Smooth muscle cell of the pulmonary artery (primary cell): ENCODE measurements at places on chromosomes 16 and 17. TPM values are rescaled to one million over a fixed set of nuclear protein-coding genes. Genes with fewer than 3 reads are reported as not detected.

The KRTAP1-5 gene
- total RNA-seq = 0.72 and 1.6 TPM in 2 replicates

The ATP1B2 gene
- total RNA-seq = 0.07 and 0.33 TPM in 2 replicates

The MGAT5B gene
- 0.10 and 0.33 TPM in 2 replicates for total RNA-seq

The SLC38A8 gene
- not detected in 2 replicates for total RNA-seq

The BRIP1 gene
- total RNA-seq = 1.7 and 3.2 TPM in 2 replicates

The ACE gene
- total RNA-seq = 3.5 and 3.8 TPM in 2 replicates

The C16orf96 gene
- 0.07 TPM in 1 of 2 replicates, not detected in the other for total RNA-seq

The SPHK1 gene
- total RNA-seq = 43.8 and 115 TPM in 2 replicates

The TMEM235 gene
- not detected in 2 replicates for total RNA-seq

The RNF157 gene
- total RNA-seq = 0.07 and 0.30 TPM in 2 replicates

The CMTM1 gene
- total RNA-seq = 2.1 and 2.2 TPM in 2 replicates

The LRRC46 gene
- total RNA-seq = 0.10 and 0.20 TPM in 2 replicates

The RBFOX1 gene
- not detected in 2 replicates for total RNA-seq

The CLEC19A gene
- total RNA-seq = not detected in 2 replicates

The SLC4A1 gene
- total RNA-seq = not detected in 2 replicates

The ABCA9 gene
- 12.0 and 62.2 TPM in 2 replicates for total RNA-seq

The NATD1 gene
- 11.2 and 16.3 TPM in 2 replicates for total RNA-seq

The CCDC40 gene
- 1.8 and 1.9 TPM in 2 replicates for total RNA-seq

The SBK1 gene
- total RNA-seq = under 0.01 and 0.03 TPM in 2 replicates

The NPTX1 gene
- total RNA-seq = 7.7 and 8.0 TPM in 2 replicates

The RASD1 gene
- 0.53 and 2.3 TPM in 2 replicates for total RNA-seq

The ZP2 gene
- total RNA-seq = not detected in 2 replicates

The CTRB2 gene
- not detected in 2 replicates for total RNA-seq

The BAIAP3 gene
- 1.2 and 1.3 TPM in 2 replicates for total RNA-seq

The CACNG1 gene
- not detected in 2 replicates for total RNA-seq

The AGRP gene
- total RNA-seq = not detected in 2 replicates

The RBBP6 gene
- 14.2 and 17.4 TPM in 2 replicates for total RNA-seq

The RPGRIP1L gene
- total RNA-seq = 14.8 and 15.3 TPM in 2 replicates

The GAST gene
- not detected in 2 replicates for total RNA-seq

The HBQ1 gene
- not detected in 2 replicates for total RNA-seq

The LITAFD gene
- not detected in 2 replicates for total RNA-seq

The TMEM132E gene
- total RNA-seq = 0.07 TPM in 2 replicates

The RPTOR gene
- total RNA-seq = 32.2 and 48.7 TPM in 2 replicates

The ZC3H7A gene
- 57.9 and 68.4 TPM in 2 replicates for total RNA-seq

The ARRB2 gene
- total RNA-seq = 4.0 and 5.4 TPM in 2 replicates

The MXRA7 gene
- 373 and 449 TPM in 2 replicates for total RNA-seq

The CNGB1 gene
- not detected in 2 replicates for total RNA-seq

The HOXB4 gene
- total RNA-seq = 3.1 and 4.6 TPM in 2 replicates

The RAB37 gene
- total RNA-seq = 0.33 and 0.36 TPM in 2 replicates

The TRPV3 gene
- 1.4 and 2.3 TPM in 2 replicates for total RNA-seq

The CCL3 gene
- total RNA-seq = not detected in 2 replicates

The SEC14L5 gene
- 0.30 and 0.39 TPM in 2 replicates for total RNA-seq

The CD300LB gene
- total RNA-seq = not detected in 2 replicates

The BCL6B gene
- total RNA-seq = 0.20 and 0.36 TPM in 2 replicates

The TSR1 gene
- total RNA-seq = 52.3 and 70.3 TPM in 2 replicates

The SLC5A2 gene
- total RNA-seq = 0.03 and 0.07 TPM in 2 replicates

The GDPD3 gene
- 0.76 and 1.3 TPM in 2 replicates for total RNA-seq

The MSLN gene
- not detected in 2 replicates for total RNA-seq

The PRSS33 gene
- not detected in 2 replicates for total RNA-seq

The SPEM2 gene
- total RNA-seq = not detected in 2 replicates

The GID4 gene
- 14.3 and 14.6 TPM in 2 replicates for total RNA-seq

The NEURL4 gene
- total RNA-seq = 21.6 and 31.2 TPM in 2 replicates

The RGS11 gene
- total RNA-seq = 4.0 and 6.3 TPM in 2 replicates

The NEUROD2 gene
- not detected in 2 replicates for total RNA-seq

The RNF112 gene
- total RNA-seq = 1.6 and 5.0 TPM in 2 replicates

The COX10 gene
- 11.9 and 12.4 TPM in 2 replicates for total RNA-seq

The KCNJ2 gene
- 2.9 and 5.2 TPM in 2 replicates for total RNA-seq

The KRTAP4-6 gene
- total RNA-seq = not detected in 2 replicates

The SLFN14 gene
- not detected in 2 replicates for total RNA-seq

The TNFSF12 gene
- 21.6 and 23.8 TPM in 2 replicates for total RNA-seq
